Activated T-cell treated with anti-CD3 and anti-CD28 coated beads, Interleukin-2, amount 50 U/mL, for 24 hours (primary cell): ENCODE measurements at places on chromosomes 7 and 10.

DNA sequence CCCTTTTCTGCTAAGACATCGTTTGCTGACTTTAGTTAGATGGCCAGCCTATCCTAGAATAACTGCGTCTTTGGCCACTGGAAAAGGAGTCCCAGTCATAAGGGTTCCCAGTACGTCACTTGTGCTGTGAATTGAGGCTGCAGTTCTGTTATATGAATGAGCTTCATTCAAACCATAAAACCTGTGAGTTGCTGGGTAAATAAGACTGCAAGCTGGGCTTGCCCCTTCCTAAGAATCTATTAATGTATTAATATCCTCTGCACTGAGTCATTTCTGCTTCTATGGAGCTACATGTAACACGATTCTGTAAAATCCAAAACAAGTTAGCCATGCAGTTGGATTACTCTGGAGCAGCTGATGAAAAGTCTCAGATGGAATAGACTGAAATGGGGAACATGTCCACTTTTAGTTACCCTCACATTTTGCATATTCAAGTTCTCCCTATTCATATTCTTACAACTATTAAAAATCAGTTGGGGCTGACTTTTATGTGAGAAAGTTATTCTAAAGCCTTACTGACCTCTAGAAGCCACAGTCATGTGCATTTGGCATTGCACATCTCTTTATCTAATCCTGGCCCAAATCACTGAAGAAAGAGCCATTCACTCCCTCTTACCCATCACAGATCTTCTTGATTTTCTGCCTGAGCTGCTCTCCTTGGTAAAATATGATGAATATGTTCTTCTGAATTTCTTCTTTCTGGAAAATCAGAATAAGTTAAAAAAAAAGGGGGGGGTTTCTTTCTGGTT, 41.8 kb upstream of the TMEM213 start:
- no peak for DNase-seq

- DNase-seq, result no peak
Observed at GRCh38 chr10:93417921-93418320, 64.2 kb downstream of the MYOF start.

- no peak for DNase-seq
Observed at GRCh38 chr10:71547312-71547711, 150.6 kb downstream of the CDH23 start.

- DNase-seq, result no peak
Observed at GRCh38 chr7:92404170-92404614, 43.1 kb upstream of the GATAD1 start.

DNA sequence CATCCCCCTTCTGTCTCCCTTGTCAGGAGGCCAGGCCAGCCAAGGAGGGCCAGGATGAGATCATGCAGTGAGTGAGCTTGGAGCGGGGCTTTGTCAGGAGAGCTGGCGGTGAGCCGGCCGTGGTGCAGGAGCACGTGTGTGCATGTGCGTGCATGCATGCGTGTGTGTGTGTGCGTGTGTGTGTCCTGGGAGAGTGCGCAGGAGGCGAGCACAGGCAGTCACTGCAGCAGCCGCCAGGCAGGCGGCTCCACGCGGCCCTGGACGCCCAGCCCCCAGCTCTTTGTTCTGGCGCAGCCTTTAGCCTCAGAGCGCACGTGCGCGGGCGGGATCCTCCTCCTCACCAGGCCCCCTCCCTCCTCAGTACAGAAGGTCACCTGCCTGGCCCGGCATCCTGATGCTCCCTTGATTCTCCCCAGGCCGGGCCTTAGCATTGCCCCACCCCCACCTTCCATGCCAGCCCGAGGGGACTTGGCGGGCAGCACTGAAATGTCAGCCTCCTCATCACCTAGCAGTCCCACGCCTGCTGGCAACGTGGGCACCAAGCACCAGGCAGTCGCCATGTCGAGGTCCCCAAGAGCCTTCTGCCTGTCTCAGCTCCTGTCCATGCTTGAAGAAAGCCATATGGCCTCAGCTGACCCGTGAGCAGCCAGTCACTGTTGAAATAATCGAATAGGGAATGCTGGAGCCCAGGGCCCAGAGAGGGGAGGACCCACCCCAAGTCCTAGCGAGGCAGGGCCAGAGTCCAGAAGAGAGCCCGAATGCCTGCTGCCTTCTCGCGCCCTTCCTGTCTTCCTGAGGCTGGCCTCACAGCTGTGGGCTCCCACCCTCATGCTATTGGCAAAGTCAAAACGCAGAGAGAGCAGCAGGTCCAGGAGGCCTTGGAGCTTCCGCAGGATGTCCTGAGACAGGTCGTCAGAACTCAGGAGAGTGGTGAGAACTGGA, 125.9 kb upstream of the PPIF start:
- no peak for DNase-seq

GRCh38 chr10:80664071-80664680, 126.5 kb downstream of the SH2D4B start:
- DNase-seq, result peak; percentile 62

DNA sequence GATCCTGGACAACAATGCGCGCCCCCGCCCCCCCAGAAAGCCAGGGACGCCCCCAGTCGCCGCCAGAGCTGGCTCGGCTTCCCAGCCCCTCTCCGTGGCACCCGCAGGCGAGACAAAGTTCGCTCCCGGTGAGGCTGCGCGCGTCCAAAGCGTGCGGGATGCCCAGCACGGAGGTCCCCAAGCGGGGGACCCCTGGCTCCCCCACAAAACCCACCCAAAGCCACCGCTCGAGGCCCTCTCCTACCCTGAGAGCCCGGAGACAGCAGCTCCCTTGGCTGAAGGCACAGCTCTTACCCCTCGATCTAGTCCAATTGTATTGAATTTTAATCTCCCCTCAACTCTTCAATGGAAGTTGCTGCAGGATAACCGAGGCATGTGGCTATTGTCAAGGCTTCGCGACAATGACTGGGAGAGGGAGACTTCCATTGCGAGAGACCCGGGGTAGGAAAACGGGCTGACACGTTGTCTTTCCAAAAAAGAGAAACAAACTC, 305.3 kb downstream of the PRPF18 start:
- no peak for DNase-seq

- DNase-seq, result no peak
Observed at GRCh38 chr10:52326382-52326781, 12.3 kb downstream of the DKK1 start.

- DNase-seq, result no peak
Observed at GRCh38 chr7:158821171-158822031, 7.9 kb downstream of the ESYT2 start.

DNA sequence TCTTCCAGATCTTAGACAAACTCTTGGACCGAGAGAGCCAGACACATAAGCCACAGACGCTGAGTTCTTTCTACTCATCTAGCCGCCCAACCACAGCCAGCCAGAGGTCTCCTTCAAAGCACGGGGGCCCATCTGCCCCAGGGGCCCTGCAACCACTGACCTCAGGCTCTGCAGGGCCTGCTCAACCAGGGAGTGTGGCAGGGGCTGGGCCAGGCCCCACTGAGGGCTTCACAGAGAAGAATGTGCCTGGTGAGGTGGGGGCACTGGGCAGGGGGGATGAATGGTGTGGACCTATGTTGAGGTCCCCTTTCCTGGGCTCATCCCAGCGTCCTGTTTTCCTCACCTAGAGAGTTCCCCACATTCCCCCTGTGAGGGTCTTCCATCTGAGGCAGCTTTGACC, 11.4 kb downstream of the ZSWIM8 start:
- DNase-seq, result no peak

- no peak for DNase-seq
Observed at GRCh38 chr10:124708922-124709520, 35.2 kb downstream of the FAM53B start.

- no peak for DNase-seq
Observed at GRCh38 chr10:58291538-58292174, 22.7 kb downstream of the CISD1 start.

DNA sequence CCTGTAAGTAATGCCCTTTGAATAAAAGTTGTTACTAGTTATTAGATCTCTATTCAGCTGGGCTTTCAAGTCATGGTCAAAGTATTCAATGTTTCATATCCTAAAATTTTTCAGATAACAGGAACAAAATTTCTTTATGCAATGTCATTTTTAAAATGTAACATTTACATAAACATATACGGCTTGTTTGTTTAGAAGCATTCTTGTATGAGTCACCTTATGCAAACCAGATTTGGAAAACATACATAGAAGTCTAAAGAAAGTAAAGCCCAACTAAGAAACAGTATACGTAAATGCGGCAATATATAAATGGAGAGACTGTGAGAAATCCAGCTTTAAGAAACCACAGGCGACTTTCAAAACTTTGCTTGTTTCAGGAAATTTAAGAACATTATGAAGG, 10.5 kb downstream of the TMEM168 start:
- no peak for DNase-seq

DNA sequence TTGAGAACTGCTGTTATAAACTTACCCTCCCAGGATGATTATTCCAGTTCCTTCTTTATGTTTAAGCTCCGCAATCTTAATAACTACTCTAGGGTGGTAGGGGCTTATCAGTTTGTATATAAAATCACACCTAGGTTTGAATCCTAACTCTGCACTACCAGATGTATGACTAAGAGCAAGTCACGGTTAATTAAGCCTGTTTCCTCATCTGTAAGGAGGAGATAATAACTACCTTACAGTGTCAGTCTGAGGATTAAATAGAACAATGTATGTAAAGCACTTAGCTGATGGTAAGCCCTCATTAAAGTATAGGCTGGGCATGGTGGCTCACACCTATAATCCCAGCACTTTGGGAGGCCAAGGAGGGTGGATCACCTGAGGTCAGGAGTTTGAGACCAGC, 9.2 kb downstream of the DNA2 start:
- no peak for DNase-seq

DNA sequence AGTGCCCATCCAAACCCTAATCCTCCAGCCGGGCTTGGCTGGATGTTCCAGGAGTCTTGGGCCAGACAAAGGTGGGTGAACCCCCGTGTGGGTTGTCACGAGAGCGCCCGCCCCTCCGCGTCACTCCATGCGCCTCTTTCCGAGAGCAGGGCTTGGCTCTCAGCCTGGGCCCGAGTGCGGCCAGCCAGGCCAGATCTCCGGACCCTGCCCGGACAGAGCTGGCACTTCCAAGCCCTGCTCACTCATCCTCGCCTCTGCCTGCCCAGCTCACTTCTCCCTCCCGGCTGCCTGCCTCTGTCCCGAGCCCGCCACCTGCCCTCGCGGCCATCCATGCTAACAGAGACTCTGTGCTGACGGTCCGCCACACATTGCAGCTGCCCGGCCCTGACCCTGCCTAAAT, 34.6 kb downstream of the AGAP3 start:
- DNase-seq, result no peak

- DNase-seq, result no peak
Observed at GRCh38 chr7:114678116-114678515, 243.8 kb upstream of the MDFIC start.

DNA sequence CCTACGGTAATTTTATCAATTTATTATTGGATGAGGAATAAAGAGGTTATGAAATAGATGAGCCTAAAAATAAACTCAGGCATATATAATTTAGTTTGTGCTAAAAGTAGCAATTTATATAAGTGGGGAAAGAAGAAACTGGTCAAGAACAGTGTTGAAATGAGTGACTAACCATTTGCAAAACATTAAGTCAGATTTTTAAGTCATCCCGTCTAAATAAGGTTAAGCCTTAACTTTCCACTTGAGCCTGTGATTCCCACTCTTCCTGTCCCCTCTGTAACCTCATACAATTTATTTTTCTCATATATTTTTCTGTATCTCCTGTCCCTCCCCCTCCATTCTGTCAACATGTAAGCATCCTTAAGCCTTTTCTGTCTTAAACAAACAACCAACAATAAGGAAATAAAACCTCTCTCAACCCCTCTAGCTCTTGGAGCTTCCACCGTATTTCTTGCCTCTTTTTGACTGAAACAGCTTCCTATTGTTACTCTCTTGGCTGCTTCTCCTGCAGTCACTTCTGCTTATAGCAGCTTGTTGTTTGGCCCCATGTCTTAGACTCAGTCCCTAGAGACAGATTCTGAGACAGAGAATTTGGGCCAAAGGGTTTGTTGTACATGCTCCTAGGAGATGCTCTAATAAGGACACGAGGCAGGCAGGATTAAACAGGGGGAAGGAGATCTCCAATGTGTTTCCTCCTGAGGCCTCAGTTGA, 109.7 kb downstream of the GNAI1 start:
- no peak for DNase-seq

- DNase-seq, result no peak
Observed at GRCh38 chr10:51918884-51919325, 219.5 kb upstream of the CSTF2T start.

DNA sequence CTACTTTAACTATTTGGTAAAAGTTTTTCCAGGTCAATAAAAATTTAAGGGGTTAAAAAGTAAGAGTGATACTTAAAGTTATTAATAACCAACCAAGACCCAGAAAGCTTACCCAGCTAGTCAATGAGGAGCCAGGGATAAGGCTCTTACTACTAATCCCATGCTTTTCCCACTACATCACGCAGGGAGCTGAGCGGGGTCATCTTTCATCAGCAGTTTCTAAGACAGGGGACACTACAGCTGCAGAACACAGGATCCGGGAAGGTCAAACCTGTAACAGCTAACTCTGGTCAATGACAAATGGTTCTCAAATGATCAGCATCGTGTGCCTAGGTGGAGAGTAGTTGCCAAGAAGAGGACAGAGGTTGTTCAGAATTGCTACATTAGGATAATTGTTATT, 65.1 kb downstream of the RSU1 start:
- DNase-seq, result no peak

DNA sequence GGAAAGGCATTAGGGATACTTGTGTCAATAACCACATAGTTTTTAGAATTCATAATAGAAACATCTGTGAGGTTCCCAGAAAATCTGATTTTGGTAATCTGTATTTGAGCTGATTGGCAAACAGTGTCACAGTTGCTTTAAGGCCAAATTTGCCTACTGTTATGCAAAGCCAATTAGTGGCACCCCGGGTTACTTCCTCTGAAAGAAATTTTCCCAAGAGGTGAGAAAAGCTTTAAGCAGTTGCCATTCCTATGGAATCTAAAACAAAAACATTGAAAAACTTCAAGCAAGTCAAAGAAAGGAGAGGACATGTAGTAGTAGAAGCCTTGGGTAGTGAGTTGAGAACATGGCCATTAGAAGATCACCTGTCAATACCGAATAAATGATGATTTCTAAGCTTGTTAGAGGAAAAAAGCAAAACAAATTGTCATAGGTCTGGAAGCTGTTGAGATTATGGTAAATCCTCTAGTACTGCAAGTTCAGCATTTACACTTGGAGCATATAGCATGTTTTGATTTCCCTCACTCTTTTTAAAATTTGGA, 176.8 kb downstream of the TWIST1 start:
- no peak for DNase-seq

- DNase-seq, result no peak
Observed at GRCh38 chr7:1455241-1455939, 3.9 kb downstream of the MICALL2 start.

- DNase-seq, result no peak
Observed at GRCh38 chr7:13282377-13282980, 595.0 kb downstream of the ARL4A start.
